ENCODE measurements at places on chromosomes 6 and 20. TPM values are rescaled to one million over a fixed set of nuclear protein-coding genes. Genes with fewer than 3 reads are reported as not detected.
A peak's percentile ranks its signal among the peaks of the same experiment; 100 is the strongest.

Gene BMP7
- total RNA-seq: 287 TPM

Gene SEL1L2
- total RNA-seq: not detected

DNA sequence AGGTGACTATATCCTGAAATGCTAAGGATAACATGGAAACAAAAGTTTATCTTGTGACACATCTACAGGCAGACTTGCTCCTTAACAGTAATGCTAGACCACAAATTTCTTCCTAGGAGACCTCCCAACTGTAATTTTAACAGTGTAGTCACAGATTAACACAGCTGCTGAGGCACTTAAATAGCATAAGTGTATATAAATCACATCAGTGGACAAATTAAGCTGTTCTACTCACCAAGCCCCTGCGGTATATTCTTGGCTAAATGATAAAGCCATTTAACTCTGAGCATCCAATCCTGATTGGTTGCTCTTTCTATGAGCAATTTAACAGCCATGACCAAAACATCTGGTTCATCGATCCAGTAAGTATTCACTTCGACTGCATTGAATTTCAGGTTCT is 73.3 kb upstream of the LYRM2 start:
- H3K4me3 ChIP-seq: no peak overlapping the region
- peaks cover 31% of the 10 kb centered on the region for H3K36me3 ChIP-seq
- no peak overlapping the region for H3K27ac ChIP-seq
- no peaks in the 10 kb centered on the region for H3K4me1 ChIP-seq
- no peak for DNase-seq

GRCh38 chr20:1805161-1805581 is 90.0 kb upstream of the SIRPA start:
- peak; percentile 45 for DNase-seq
- no peak overlapping the region for H3K27ac ChIP-seq
- no peak overlapping the region for H3K4me3 ChIP-seq
- no peaks in the 10 kb centered on the region for H3K36me3 ChIP-seq
- peaks cover 64% of the 10 kb centered on the region for H3K27me3 ChIP-seq

GRCh38 chr20:62239278-62239879 is 1.1 kb downstream of the OSBPL2 start:
- H3K27ac ChIP-seq: peak overlapping the region; percentile 89
- no peaks in the 10 kb centered on the region for H3K27me3 ChIP-seq

- no peak for DNase-seq
- no peak overlapping the region for H3K4me3 ChIP-seq
- H3K4me1 ChIP-seq: peaks cover 17% of the 10 kb centered on the region
- no peak overlapping the region for H3K27ac ChIP-seq
Measured at GRCh38 chr20:10853176-10853575, 179.4 kb upstream of the JAG1 start.

- DNase-seq: no peak
- no peaks in the 10 kb centered on the region for H3K36me3 ChIP-seq
- H3K4me1 ChIP-seq: peaks cover 34% of the 10 kb centered on the region
- H3K4me3 ChIP-seq: no peak overlapping the region
- no peak overlapping the region for H3K27ac ChIP-seq
Measured at GRCh38 chr20:54017846-54018245, 52.5 kb downstream of the BCAS1 start.
